ENCODE measurements at places on chromosomes 4 and X.

DNA sequence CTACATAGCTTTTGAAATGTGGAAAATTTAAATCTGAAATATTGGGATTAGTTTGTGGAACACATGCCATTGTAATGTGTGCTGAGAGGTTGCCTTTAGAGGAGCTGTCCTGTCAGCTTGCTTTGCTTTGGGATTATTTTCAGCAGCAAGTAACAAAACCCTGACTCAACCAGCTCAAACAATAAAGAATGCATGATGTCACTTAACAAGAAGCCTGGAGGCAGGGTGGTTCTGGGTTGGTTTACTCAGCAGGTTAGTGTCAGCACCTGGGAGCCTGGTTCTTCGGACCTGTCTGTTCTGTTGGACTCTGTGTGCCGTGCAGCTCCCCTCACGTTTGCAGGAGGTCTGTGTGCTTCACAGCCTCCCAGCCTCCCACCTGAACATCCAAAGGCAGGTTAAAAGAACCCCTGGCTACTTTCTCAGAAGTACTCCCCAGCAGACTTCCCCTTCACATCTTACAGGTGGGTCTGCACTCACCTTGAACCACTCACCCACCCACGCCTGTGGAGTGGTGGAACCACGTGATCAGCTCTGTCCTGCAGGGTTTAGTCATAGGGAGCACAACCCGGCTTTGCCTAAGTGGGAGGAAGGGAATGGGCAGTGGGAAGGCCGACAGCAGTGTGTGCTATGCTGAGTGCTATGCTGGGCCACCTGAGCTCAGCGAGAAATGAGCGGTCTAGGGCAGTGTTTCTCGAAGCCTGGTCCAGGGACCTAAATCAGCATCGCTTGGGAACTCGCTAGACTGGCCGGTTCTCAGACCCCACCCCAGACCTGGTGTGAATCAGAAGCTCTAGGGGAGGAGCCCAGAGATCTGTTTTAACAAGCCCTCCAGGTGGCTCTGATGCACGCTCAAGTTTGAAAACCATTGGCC, 20.4 kb downstream of the TMEM131L start:
- no peak for DNase-seq

- no peak for DNase-seq
Measured at GRCh38 chr4:185361872-185362271, 33.9 kb downstream of the LRP2BP start.

DNA sequence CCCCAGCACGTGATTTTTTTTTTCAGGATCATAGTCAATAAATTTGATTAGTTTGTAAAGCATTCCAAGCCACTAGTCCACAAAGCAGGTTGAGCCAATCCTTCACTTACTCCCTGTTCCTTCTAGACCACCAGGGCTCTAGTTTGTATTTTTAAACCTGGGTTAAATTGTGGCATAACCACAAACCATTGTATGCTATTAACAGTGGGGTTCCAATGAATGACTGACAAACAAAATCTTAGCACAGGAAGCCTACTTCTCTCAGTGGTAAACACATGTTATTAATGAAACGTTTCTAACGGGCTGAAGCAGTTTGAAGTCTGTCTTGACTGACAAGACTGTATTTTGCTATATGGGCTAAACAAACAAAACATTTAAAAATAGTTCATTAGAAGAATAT, 48.6 kb upstream of the GYPA start:
- DNase-seq, result no peak

DNA sequence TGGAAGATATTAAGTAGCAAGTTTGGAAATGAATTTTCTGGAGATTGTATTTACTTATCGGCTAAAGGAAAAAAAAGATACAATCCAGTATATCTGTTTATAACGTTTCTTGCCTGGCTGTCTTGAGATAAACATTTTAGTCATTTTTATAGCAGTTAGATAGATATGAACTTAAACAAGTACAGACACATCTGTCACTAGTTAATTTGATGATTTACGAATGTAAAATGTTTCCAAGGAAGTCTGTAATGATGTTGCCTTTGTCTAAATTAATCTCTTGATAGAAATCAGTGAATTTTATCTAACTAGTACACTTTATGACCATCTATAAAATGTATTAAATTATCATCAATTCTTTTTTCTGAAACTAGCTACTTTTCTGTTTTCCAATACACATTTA, 5.7 kb downstream of the BMPR1B start:
- DNase-seq, result no peak

DNA sequence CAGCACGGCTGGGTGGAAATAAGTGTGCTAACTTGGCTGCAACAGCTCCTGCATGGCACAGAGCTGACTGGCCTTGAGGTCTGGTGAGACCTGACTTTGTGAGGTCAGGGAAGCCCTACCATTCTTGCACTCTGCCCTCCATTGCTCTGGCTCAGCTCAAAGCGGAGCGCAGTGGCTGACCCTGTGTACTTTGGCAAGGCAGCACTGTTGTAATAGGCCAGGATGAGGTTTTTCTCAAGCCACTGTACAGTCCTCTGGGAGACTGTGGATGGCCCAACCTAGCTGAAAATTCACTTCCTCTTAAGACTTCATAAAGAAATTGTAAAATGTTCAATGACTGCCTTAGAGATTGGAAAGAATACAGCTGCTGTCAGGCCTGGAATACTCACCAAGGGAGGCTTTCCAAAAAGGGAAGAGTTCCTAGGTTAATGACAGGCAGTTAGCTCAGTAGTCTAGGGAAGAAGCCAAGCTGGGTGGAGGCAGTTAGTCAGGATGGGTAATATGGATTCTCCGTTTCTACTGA, 129.8 kb downstream of the GUCY2F start:
- DNase-seq, result no peak

- DNase-seq, result no peak
Measured at GRCh38 chrX:151416579-151416978, 19.6 kb downstream of the VMA21 start.

DNA sequence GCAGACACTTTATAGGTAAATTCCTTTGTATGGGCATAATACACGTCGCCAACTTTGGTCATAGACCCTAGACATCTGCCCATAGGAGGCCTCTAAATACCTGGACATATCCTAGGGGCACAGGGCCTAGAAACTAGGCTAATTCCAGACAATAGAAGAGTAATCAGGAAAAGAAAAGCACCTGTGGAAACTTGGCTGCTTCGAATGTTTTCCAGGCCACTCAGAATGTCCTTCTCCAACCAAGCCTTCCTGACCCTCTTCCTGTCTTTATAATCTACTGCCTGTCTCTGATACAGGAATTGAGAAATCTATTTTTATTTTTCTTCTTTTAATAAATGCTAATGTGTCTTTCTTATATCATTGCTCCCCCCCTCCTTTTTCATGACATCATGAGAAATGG, 493.1 kb downstream of the IL15 start:
- no peak for DNase-seq

GRCh38 chrX:805103-805670, 174.6 kb downstream of the SHOX start:
- no peak for DNase-seq
